ENCODE measurements at places on chromosomes 5 and 9. TPM values are rescaled to one million over a fixed set of nuclear protein-coding genes. Genes with fewer than 3 reads are reported as not detected.

DNA sequence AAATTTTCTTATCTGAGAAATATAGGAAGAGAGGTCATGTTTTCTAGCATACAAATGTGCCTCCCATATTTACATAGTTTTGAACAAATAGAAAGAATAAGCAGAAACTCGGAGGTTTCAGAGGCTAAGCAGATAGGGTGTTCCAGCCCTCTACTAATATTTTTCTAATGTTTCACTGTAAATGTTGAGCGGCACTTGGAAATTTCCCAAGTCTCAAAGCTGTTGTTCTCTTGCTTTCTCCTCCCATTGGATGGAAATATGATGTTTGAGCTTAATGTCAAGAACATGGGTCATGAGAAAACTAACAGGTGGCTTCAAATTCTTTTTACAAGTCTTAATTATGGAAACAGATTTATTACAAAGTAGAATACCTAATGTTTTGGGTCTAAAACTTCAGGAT is 5.1 kb downstream of the SPINK1 start:
- H3K27ac ChIP-seq, result no peak overlapping the region
- no peaks in the 10 kb centered on the region for H3K36me3 ChIP-seq
- no peak overlapping the region for H3K4me3 ChIP-seq
- peaks cover 7% of the 10 kb centered on the region for H3K27me3 ChIP-seq

The SMIM33 gene
- 0.46 TPM for total RNA-seq

DNA sequence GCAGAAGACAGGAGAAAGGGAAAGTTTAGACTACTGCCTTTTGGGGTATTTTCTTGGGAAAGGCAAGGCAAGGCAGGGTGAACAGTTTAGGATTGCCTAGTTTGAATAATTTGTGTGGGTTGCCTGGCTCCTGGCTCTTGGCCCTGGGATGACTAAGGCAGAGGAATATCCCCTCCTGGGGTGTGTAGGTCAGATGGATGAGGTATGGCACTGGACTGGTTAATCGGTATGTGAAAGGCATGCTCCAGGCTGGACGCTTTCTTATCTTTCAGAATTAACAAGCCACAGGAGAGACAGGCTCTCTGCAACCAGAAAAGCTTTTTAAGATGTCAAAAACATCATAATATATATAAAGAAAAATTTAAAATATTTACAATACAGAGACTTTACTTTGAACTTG is 58.6 kb downstream of the STARD4 start:
- peak overlapping the region; percentile 13 for H3K27ac ChIP-seq
- no peaks in the 10 kb centered on the region for H3K27me3 ChIP-seq

GRCh38 chr5:94746731-94747124 is 128.3 kb downstream of the SLF1 start:
- no peaks in the 10 kb centered on the region for H3K36me3 ChIP-seq
- H3K27me3 ChIP-seq, result no peaks in the 10 kb centered on the region
- H3K27ac ChIP-seq, result no peak overlapping the region
- DNase-seq, result no peak
- peaks cover 13% of the 10 kb centered on the region for H3K4me1 ChIP-seq
- no peak overlapping the region for H3K4me3 ChIP-seq

- no peaks in the 10 kb centered on the region for H3K4me1 ChIP-seq
- no peak overlapping the region for H3K4me3 ChIP-seq
- DNase-seq, result no peak
- peaks cover 3% of the 10 kb centered on the region for H3K27me3 ChIP-seq
- no peaks in the 10 kb centered on the region for H3K36me3 ChIP-seq
Measured at GRCh38 chr5:94191604-94192003, 426.8 kb downstream of the KIAA0825 start.

GRCh38 chr5:140549237-140550144 is 2.0 kb downstream of the EIF4EBP3 start:
- peaks cover 56% of the 10 kb centered on the region for H3K4me1 ChIP-seq
- peak overlapping the region; percentile 82 for H3K4me3 ChIP-seq
- no peak for DNase-seq
- no peaks in the 10 kb centered on the region for H3K27me3 ChIP-seq
- H3K36me3 ChIP-seq, result peaks cover 53% of the 10 kb centered on the region
- peak overlapping the region; percentile 93 for H3K27ac ChIP-seq

All from activated CD4-positive, alpha-beta T cell treated with anti-CD3 and anti-CD28 coated beads for 36 hours (primary cell).